ENCODE measurements at places on chromosomes 5 and 9. TPM values are rescaled to one million over a fixed set of nuclear protein-coding genes. Genes with fewer than 3 reads are reported as not detected.

PCDHGA6 gene
- 1.0 TPM for total RNA-seq

LRRC70 gene
- 0.17 TPM for total RNA-seq

PROB1 gene
- total RNA-seq: 1.5 TPM

TMEM215 gene
- total RNA-seq: not detected

C9 gene
- total RNA-seq: not detected

CDH6 gene
- 0.30 TPM for total RNA-seq

SEMA4D gene
- 0.84 TPM for total RNA-seq

PRRX2 gene
- total RNA-seq: 14.9 TPM

WNT8A gene
- total RNA-seq: not detected

GARIN3 gene
- not detected for total RNA-seq

BRD3OS gene
- 26.2 TPM for total RNA-seq

CER1 gene
- total RNA-seq: not detected

CCDC171 gene
- total RNA-seq: 1.5 TPM

GRXCR2 gene
- not detected for total RNA-seq

ACOT12 gene
- 0.84 TPM for total RNA-seq

CHSY3 gene
- 2.4 TPM for total RNA-seq

UNC5A gene
- not detected for total RNA-seq

IL7R gene
- total RNA-seq: 14.0 TPM

SPINK5 gene
- not detected for total RNA-seq

ICE1 gene
- total RNA-seq: 16.1 TPM

IFNA21 gene
- not detected for total RNA-seq

FGF10 gene
- 1.0 TPM for total RNA-seq

TRIP13 gene
- total RNA-seq: 53.3 TPM

IFNA13 gene
- total RNA-seq: not detected

TXNDC8 gene
- not detected for total RNA-seq

EGFLAM gene
- 1.2 TPM for total RNA-seq

AHRR gene
- 10.6 TPM for total RNA-seq

MCIDAS gene
- total RNA-seq: not detected

CTXN3 gene
- not detected for total RNA-seq

BARHL1 gene
- total RNA-seq: not detected

SLIT3 gene
- total RNA-seq: 0.34 TPM

CSF2 gene
- 0.84 TPM for total RNA-seq

ZDHHC12 gene
- total RNA-seq: 88.4 TPM

QRFP gene
- total RNA-seq: not detected

WDR38 gene
- not detected for total RNA-seq

ORM2 gene
- total RNA-seq: not detected

DND1 gene
- total RNA-seq: 0.15 TPM

ANGPTL2 gene
- total RNA-seq: 4.6 TPM

KLHL9 gene
- 23.7 TPM for total RNA-seq

TIMD4 gene
- not detected for total RNA-seq

EFNA5 gene
- total RNA-seq: 4.2 TPM

ANKRD31 gene
- total RNA-seq: under 0.01 TPM

ZNF454 gene
- 0.84 TPM for total RNA-seq

THBS4 gene
- total RNA-seq: 2.4 TPM

SAXO1 gene
- not detected for total RNA-seq

MELK gene
- 45.6 TPM for total RNA-seq

OR5C1 gene
- not detected for total RNA-seq

ATG12 gene
- 52.3 TPM for total RNA-seq

IL5 gene
- total RNA-seq: not detected

TRMO gene
- total RNA-seq: 8.1 TPM

NR4A3 gene
- under 0.01 TPM for total RNA-seq

GDF9 gene
- total RNA-seq: 0.15 TPM

NCBP1 gene
- 25.3 TPM for total RNA-seq

NR2F1 gene
- 95.8 TPM for total RNA-seq

FOXD4L5 gene
- total RNA-seq: not detected

PARP8 gene
- 3.3 TPM for total RNA-seq

RALGPS1 gene
- total RNA-seq: 0.67 TPM

SLC25A2 gene
- not detected for total RNA-seq

RLN1 gene
- not detected for total RNA-seq

All from bronchus fibroblast of lung (primary cell).